Left renal cortex interstitium (tissue), 4 donors: ENCODE measurements at places on chromosomes 12 and 14. TPM values are rescaled to one million over a fixed set of nuclear protein-coding genes. Genes with fewer than 3 reads are reported as not detected.

Gene CIROP
- not detected for polyA plus RNA-seq

DNA sequence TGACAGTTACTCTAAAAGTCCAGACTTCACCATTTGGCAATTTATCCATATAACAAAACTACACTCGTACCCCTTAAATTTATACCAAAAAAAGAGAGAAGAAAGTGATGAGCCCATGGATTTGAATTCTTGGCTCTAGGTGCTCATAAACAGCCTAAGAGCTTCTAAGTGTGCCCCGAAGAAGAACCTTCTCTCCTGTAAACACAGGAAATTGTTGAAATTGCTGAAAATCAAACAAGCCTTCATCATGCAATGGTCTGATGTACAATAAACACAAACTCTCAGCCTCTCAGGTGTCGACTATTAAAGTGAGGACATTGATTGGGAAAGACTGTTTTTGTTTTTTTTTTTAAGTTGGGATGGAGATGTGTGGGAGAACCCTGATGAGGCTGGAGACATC is 21.8 kb downstream of the PDE6H start:
- DNase-seq, result no peak

DNA sequence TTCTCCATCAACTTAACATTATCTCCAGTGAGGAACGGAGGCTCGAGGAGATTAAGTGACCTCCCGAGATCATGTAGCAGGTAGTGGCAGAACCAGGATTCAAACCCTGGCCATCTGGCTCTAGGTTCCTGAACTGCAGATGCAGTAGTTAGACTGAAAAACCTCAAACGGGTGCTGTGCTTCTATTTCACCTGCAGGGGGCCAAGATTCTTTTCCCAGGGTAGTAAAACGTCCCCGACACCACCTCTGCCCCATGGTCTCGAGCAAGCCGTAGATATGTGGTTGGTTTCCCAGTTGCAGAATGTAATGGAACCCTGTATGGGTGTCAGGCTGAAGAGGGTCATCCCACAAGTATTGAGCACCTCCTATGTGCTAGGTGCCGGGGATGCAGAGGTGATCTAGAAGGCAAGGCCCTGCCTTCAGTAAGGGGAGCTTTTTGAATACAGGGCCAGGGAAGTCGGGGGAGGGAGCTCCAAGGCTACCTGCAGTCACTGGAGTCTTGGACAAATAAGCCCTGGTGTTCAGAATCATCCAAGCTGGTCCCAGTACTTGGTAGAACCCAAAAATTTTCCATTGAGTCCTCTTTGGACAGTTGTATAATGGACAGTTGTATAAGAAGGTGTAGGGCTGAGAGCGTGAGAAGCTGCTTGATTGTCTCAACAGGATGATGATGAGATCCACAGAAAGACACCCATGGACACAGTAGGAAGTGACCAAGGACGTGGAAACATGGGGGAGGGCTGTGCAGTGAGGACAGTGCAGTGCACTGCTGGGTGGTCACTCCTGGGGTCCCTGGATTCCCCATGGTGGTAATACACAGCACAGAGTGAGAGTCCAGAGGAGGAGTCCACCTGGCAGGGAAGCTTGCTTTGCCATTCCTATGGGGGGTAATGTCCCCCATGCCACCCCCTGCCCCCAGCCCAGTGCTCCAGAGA is 197.2 kb downstream of the CHST11 start:
- DNase-seq, result no peak

Gene PPP4R4
- polyA plus RNA-seq, result 0.27 TPM

- DNase-seq, result no peak
Measured at GRCh38 chr12:18864900-18865561, 127.1 kb downstream of the CAPZA3 start.

GRCh38 chr12:116861320-116861719 is 19.9 kb downstream of the HRK start:
- DNase-seq, result no peak

- DNase-seq, result no peak
Measured at GRCh38 chr12:111304642-111305071, 64.2 kb downstream of the PHETA1 start.

- no peak for DNase-seq
Measured at GRCh38 chr12:124413401-124413800, 118.5 kb downstream of the RFLNA start.

Gene KCNMB4
- polyA plus RNA-seq, result 30.2 TPM

Gene PLCZ1
- polyA plus RNA-seq, result 0.89 TPM

Gene KITLG
- polyA plus RNA-seq, result 33.6 TPM

- DNase-seq, result no peak
Measured at GRCh38 chr14:76884853-76885276, 58.7 kb downstream of the LRRC74A start.

- no peak for DNase-seq
Measured at GRCh38 chr14:51107801-51108200, 12.9 kb upstream of the TRIM9 start.

DNA sequence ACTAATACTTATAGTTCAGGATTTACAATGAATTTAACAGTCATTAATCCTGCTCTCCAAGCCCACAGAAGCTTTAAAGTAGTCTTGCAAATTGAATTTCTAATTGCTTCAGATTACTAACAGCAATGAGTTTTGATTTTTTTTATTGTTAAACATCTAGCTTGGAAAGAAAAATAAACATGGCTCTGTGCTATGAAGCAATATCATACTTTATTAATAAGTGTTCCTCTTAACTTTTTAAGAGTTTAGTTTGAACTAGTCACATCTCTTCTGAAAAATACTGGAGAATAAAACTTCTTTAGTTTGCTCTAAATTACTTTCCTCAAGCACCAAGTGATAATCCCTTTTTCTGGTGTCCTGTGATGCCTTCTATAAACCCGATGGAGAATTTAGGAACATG is 250.2 kb downstream of the TRHDE start:
- no peak for DNase-seq

Gene SYNE2
- 147 TPM for polyA plus RNA-seq

DNA sequence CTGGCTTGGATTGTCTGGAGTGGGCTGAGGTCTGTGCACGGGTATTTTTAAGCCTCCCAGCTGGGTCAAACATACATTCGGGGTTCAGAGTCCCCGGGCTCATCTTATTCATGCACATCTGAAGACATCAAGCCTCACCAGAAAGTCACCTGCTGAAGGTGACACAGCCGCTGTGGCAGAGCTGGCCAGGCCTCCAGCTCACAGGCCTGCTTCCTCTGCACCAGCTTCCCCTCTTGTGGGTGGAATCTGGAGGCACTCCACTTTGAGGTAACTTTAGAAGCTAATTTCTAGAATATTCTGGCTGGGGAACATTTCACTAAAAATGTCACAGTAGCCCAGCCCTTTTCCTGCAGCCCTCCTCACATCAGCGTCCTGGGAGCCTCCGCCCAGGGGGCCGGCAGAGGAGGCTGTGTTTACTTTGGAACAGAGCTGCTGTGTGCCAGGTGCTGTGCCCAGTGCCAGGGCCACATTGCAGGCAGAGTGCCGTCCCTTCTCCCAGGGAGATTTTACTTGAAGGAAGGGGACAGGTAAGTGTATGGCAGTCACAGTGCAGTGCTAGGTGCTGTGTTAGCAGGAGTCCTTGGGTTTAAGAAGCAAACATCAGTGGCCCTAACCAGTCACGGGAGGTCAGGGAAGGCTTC is 62.2 kb downstream of the TSPAN11 start:
- DNase-seq, result no peak

Gene OASL
- 0.22 TPM for polyA plus RNA-seq

Gene KRT6A
- not detected for polyA plus RNA-seq

GRCh38 chr14:105337433-105337832 is 22.9 kb downstream of the PACS2 start:
- DNase-seq, result no peak

DNA sequence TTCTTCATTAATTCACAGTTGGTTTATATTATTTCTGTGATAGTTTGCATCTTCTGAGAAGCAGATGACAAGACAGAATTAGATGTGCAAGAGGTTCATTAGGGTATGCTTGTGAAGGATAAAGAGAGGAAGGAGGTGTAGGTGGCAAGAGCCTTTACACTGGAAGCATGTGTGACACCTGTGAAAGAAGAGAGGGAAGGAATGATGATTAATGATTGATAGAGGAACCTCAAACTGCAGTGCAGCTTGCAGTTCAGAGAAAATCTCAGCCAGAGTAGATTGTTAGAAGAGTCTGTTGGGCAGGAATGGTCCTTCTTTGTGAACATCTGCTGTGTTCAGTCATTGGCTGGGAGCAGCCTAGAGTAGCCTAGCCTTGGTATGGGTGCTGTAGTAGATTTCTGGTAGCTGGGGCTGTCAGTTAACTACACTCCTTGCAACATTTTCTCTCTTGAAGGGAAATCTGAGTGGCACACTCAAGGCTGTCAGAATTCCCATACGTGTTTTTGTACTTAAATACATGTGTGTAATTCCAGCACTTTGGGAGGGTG is 9.0 kb downstream of the RCOR1 start:
- no peak for DNase-seq

- no peak for DNase-seq
Measured at GRCh38 chr12:45745861-45746277, 16.4 kb downstream of the ARID2 start.

- DNase-seq, result no peak
Measured at GRCh38 chr12:4108803-4109345, 164.7 kb upstream of the CCND2 start.

Gene SLC38A4
- polyA plus RNA-seq, result 28.5 TPM

DNA sequence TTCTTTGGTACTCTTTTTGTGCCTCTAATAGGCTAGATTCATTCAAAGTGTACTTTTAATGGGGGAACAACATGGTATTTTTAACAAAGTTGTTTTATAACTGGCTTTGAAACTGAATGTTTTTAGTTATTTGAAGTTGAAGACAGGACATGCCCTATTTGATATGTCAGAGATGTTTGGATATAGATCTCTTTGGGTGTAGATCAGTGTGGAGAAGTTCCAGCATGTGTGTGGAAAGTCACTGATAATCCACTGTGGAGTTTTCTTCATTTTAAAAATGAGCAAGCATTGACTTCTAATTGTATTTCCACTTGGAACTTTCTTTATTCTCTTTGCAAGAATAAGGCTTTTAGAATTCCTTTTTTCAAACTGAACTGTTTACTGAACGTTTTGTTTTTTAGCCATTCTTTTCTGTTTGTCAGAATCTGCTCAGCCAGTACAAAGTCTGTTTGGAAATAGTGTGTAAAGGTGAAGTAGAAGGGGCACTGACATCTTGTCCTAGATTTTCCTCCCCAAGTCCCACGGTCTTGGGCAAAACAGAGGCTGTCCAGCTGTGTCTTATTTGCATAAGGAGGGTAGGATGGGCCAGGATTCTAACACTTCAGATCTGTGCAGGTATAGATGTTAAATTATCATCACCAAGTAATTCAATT is 35.0 kb downstream of the TDP1 start:
- DNase-seq, result no peak

Gene TAS2R8
- not detected for polyA plus RNA-seq

- no peak for DNase-seq
Measured at GRCh38 chr12:66241061-66242043, 52.3 kb downstream of the IRAK3 start.

Gene LHX5
- not detected for polyA plus RNA-seq

Gene DUSP6
- polyA plus RNA-seq, result 74.1 TPM

- no peak for DNase-seq
Measured at GRCh38 chr14:75978249-75978731, 3.5 kb downstream of the TGFB3 start.

Gene CFAP251
- polyA plus RNA-seq, result 16.4 TPM

- DNase-seq, result no peak
Measured at GRCh38 chr12:123886931-123887582, 85.6 kb downstream of the CCDC92 start.

Gene POLE2
- polyA plus RNA-seq, result 12.5 TPM

DNA sequence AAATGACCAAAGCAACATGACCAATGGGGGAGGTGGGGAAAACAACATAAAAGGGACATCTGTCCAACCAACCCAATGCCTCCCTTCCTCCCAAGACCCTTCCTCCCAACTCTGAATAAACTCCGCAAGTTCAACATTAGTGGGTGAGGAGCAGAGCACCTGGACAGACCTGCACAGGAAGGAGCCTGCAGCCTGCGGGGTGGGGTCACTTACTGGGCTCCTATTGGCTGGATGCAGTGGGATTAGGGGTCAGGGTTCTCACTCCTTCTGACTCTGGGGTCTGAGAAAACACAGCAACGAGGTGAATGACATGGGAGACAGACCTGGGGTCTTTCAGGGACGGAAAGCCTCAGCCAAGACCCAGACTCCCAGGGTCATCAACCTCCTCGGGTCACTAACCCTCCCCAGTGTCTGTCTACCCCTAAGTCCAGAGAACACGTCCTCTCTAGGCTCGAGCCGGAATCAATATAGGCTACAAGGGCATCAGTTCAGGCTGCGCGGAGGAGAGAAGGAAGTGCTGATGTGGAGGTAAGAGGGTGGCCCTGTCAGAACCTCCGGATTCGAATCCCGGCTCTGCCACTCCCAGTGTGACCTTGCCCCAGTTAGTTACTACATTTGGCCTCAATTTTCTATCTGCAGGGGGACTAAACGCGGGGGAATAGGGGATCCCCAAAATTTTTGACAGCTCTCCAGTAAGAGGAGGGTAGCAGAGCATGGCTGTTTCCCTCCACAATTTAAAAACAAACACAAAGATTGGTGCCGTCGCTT is 860 bp downstream of the NDRG2 start:
- DNase-seq, result no peak

DNA sequence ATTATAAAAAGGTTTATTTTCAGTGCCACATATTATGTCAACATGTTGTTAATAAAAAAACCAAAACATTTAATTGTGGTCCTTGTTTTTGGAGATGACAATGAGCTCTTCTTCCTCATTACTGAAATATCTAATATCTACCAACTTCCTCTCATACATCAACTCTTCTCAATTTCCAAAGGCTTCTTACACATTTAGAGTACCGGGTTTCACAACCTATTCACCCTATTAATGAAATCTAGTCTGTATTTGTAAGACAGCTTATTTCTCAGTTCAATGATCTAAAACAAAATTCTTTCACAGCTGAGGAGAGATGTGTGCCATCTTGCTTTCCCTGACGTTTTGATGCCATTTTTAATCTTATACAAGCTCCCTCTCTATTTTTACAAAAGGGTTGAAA is 14.5 kb downstream of the NRDE2 start:
- DNase-seq, result no peak

DNA sequence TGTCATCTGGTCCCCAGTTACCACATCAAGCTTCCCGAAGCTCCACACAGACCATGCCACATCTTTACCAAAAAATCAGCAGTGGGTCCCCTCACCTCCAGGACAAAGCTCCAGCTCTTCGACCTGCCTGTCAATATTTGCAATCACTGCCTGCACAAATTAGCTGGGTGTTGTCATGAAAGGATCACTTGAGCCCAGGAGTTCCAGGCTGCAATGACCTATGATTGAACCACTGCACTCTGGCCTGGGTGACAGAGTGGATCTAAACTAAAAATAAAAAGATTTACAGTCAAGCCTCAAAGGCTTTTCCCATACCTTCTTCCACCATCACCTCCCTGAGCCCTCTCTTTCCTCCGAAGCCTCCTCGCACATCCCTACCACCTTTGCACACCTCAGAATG is 7.2 kb downstream of the CD4 start:
- no peak for DNase-seq
